T-helper 2 cell treated with Interferon-gamma antibody and Interleukin-4, amounts not matched to agents 5 μg/mL and 100 μg/mL, for 36 hours (primary cell): ENCODE measurements at places on chromosomes 3 and 15.

- H3K4me3 ChIP-seq = peak overlapping the region; percentile 91
- H3K4me1 ChIP-seq = peaks cover 81% of the 10 kb centered on the region
- H3K27ac ChIP-seq = peak overlapping the region; percentile 98
- no peaks in the 10 kb centered on the region for H3K27me3 ChIP-seq
- DNase-seq = no peak
Measured at GRCh38 chr3:108834551-108834950, 12.0 kb downstream of the TRAT1 start.

DNA sequence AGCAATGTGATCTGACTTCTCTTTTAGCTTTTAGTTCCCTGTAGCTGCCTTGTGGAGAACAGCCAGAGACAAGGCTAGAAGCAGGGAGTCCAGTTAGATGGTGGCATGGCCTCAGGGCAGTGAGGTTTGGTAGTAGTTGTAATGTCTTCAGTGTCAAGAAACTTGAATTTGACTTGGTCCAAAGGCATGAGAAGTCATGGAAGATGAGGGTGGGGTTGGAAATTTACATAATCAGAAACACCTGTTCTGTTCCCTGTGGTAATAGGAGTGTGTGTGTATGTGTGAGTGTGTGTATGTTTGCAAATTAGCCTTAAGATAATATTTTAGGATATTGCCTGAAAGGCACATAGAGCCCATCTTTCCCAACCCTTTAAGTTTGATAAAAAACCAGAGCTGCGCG lies 55.2 kb upstream of the GCNT3 start:
- H3K36me3 ChIP-seq = no peaks in the 10 kb centered on the region
- H3K4me3 ChIP-seq = no peak overlapping the region
- peaks cover 3% of the 10 kb centered on the region for H3K4me1 ChIP-seq
- H3K27ac ChIP-seq = no peak overlapping the region
- DNase-seq = no peak
- peaks cover 3% of the 10 kb centered on the region for H3K27me3 ChIP-seq

DNA sequence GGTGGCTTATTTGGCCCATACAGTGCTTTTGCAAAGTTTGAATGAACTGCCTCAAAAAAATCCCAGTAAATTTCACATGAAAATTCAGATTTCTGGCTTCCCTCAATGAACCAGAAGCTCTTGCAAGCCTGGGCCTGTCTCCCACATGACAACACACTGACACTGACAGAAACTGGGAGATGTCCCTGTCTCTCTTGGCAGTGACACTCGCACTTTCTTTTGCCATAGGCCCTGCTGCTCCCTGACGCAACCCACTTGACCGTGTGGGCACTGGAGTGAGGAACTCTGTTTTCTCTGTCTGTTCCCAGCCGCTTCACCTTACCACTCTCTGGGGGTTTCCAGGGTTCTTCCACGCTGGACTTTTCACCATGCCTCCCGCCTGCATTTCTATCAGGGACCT lies 524.5 kb downstream of the SHQ1 start:
- DNase-seq = no peak
- no peaks in the 10 kb centered on the region for H3K36me3 ChIP-seq
- H3K27me3 ChIP-seq = peaks cover 5% of the 10 kb centered on the region
- no peak overlapping the region for H3K4me3 ChIP-seq
- peaks cover 5% of the 10 kb centered on the region for H3K4me1 ChIP-seq
- H3K27ac ChIP-seq = no peak overlapping the region

GRCh38 chr15:79403501-79403900 lies 28.6 kb upstream of the MINAR1 start:
- no peaks in the 10 kb centered on the region for H3K27me3 ChIP-seq
- no peak overlapping the region for H3K27ac ChIP-seq
- H3K4me1 ChIP-seq = no peaks in the 10 kb centered on the region
- no peak overlapping the region for H3K4me3 ChIP-seq

DNA sequence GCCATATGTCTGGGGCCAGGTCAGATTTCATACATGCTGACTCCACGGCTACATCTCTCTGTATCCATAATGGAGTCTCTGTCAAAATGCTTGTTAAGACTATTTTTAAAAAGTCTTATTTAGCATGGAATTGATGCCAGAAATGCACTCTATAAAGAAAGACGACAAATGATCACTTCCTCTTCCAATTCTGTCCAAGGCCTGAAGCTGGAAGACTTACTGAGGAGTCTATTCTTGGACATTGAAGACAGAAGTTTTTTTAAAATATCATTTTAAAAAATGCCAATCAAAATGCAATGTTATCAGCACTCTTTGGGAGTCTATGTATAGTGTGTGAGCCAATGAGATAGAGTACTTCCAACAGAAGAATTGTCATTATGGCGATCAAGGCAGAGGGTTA lies 27.9 kb upstream of the NMNAT3 start:
- H3K36me3 ChIP-seq = no peaks in the 10 kb centered on the region
- DNase-seq = no peak
- peaks cover 8% of the 10 kb centered on the region for H3K27me3 ChIP-seq
- H3K4me1 ChIP-seq = no peaks in the 10 kb centered on the region

DNA sequence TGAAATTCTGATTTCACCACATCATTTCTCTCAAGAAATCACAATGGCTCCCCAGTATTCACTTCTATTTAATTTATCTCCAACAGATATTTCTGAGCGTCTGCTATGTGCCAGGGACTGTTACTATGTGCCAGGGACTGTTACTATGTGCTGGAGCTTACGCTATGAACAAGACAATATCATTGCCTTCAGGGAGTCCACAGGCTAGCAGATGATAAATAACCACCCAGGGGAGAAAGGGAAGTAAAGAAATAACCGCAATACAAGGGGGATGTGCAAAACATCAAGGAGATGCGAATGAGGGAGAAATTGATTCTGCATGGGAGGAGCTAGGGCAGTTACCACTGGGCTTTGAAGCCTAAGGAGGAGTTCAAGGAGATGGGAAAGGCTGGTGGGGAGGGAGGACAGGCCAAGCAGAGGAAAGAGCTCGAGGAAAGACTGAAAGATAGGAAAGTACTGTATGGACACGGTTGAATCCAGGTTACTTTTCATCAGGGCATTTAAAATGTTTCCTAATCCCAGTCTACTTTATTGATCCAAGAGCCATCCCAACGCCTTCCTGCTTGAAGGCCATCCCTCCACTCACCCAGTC lies 2.5 kb downstream of the THSD4 start:
- H3K27me3 ChIP-seq = peaks cover 42% of the 10 kb centered on the region
- H3K4me3 ChIP-seq = no peak overlapping the region
- H3K36me3 ChIP-seq = no peaks in the 10 kb centered on the region
- DNase-seq = no peak

- H3K36me3 ChIP-seq = no peaks in the 10 kb centered on the region
- no peak for DNase-seq
- no peak overlapping the region for H3K4me3 ChIP-seq
- no peaks in the 10 kb centered on the region for H3K4me1 ChIP-seq
- peaks cover 4% of the 10 kb centered on the region for H3K27me3 ChIP-seq
- no peak overlapping the region for H3K27ac ChIP-seq
Measured at GRCh38 chr15:32982001-32982400, 212.5 kb downstream of the FMN1 start.

DNA sequence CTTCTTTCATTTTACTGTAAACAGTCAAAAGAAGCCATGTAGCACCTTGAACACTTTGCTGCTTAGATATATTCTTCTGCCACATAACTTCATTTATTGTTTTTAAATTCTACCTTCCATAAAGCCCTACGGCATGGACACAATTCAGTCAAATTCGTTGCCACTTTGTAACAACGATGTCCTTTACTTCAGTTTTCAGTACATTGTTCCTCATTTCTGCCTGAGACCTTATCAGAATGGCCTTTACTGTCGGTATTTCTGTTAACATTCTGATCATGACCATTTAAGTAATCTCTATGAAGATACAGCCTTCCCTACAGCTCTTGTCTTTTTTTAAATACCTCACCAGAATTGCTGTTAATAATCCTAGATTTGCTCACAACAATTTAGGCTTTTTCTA lies 466.9 kb downstream of the NAALADL2 start:
- H3K4me1 ChIP-seq = no peaks in the 10 kb centered on the region
- H3K36me3 ChIP-seq = no peaks in the 10 kb centered on the region
- no peak for DNase-seq
- H3K27me3 ChIP-seq = no peaks in the 10 kb centered on the region

- H3K36me3 ChIP-seq = no peaks in the 10 kb centered on the region
- peaks cover 48% of the 10 kb centered on the region for H3K4me1 ChIP-seq
- H3K4me3 ChIP-seq = peak overlapping the region; percentile 83
- DNase-seq = peak; percentile 42
Measured at GRCh38 chr15:41969851-41970431, 2.4 kb downstream of the EHD4 start.

DNA sequence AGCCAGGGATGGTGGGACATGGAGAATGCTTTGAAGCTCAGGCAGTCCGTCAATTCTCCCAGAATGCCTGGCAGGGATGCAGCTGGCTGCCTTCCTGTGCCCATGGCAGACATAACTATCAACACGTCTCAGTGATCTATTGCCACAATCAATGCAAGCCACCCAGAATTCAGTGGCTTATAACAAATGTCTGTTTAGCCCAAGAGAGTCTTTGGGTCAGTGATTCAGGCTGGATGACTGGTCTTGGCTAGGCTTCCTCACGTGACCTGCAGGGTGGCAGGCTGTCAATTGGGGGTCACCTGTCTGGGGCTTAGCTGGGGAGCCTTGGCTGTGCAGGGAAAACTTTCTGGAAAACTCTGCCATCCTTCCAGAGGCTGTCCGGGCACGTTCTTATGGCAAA lies 213.1 kb upstream of the LRRFIP2 start:
- H3K27me3 ChIP-seq = no peaks in the 10 kb centered on the region
- no peaks in the 10 kb centered on the region for H3K4me1 ChIP-seq
- no peak for DNase-seq
- H3K27ac ChIP-seq = no peak overlapping the region

DNA sequence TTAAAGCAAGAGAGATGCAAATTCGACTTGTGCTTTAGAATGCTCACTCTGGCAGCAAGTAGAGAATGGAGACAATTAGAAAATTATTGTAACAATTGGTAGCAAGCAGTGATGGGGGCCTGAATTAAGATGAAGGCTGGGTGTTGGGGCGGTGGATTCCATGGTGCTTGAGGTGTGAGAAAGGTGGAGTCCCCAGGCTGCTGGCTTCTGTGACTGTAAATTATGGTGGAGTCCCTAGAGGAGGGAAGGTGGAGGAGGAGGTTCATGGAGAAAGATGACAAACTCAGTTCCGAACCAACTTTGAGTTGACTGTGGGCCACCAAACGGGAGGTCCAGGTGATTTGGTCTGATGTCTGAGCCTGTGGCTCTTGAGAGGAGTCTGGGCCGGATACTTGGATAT lies 10.7 kb upstream of the SMAD3 start:
- H3K36me3 ChIP-seq = no peaks in the 10 kb centered on the region
- peaks cover 12% of the 10 kb centered on the region for H3K27me3 ChIP-seq
- DNase-seq = no peak
- peaks cover 17% of the 10 kb centered on the region for H3K4me1 ChIP-seq
- no peak overlapping the region for H3K4me3 ChIP-seq
- H3K27ac ChIP-seq = no peak overlapping the region
